ENCODE measurements at places on chromosomes 2 and 18.

- no peak for DNase-seq
Measured at GRCh38 chr2:240400371-240401161, 34.9 kb upstream of the GPC1 start.

DNA sequence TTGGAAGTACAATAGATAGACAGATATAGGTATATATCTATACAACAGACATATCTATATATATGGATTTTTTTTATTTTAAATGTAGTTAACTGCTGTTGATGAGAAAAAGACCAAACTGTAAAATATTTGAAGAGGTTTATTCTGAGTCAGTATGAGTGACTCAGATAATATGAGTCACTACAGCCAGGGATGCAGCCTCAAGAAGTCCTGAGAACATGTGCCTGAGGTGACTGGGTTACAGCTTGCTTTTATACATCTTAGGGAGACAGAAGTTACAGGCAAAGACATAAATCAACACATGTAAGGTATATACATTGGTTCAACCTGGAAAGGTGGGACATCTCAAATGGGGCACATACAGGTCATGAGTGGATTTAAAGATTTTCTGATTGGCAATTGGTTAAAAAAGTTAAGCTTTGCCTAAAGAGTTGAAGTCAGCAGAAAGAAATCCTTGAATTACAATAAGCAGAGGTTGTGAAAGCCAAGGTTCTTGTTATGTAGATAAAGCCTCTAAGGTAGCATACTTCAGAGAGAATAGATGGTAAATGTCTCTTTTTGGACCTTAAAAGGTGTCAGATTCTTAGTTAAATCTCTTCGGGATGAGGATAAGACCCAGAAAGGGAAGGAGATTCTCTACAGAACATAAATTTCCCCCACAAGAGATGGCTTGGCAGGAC is 149.9 kb downstream of the RBM43 start:
- no peak for DNase-seq

GRCh38 chr2:122378521-122378920 is 623.1 kb downstream of the TSN start:
- DNase-seq = no peak

DNA sequence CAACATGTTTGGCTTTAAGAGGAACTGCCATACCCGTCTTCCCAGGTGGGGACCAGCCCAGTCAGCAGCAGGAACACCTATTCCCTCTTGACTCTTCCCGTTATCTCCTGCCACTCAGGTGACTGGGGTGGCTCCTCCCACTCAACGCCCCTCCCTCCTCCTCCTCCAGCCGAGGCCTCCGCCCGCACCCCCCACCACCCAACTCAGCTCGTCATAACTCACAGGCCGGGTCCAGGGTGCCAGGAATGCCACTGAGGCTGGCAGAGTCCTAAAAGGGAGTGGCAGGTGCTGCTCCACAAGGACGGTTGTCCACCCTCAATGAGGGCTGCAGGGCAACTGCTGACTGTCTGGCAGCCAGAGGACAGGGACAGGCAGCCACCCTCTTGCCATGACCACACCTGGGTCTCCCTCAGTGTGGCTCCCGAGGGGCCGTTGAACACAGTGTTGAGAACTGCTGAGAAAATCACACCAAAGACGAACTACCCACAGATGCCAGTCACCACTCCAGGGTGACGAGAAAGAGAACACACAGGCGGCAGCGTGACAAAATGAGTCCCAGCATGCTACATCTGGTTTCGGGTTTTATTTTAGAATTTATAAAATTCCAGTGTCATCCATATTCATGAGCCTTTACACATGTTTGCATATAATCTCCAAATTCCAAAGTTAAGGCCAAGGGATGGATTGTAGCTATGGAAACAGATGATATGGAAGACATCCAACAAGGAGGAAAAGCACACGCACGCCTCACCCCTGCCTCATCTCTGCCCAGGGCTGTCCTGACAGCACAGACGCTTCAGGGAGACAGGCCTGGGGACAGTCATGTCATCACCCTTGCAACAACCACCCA is 38.5 kb downstream of the ANO7 start:
- DNase-seq = no peak

- DNase-seq = no peak
Measured at GRCh38 chr2:168751104-168751740, 51.2 kb upstream of the NOSTRIN start.

DNA sequence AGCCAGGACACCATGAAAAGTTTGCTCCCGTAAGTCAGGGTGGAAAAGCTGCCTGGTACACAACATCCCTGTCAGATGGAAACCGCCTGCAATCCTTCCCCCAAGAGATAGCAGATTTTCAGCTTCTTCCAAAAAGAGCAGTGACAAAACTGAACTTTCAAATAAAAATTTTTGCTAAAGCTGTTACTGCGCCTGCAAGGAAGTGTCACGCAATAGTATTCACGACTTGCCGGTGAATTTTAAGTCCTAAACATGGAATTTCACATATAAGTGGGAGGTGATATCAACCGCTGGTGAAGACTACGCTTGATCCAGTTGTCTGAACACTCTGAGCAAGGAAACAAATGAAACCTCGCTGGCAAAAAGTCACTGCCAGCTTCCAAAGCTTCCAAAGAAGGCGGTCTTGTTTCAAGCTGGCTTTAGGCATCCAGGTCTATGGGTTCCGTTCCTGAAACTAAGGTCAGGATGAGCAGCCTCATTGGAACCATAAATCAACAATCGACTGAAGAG is 2.8 kb downstream of the COL6A3 start:
- DNase-seq = no peak

DNA sequence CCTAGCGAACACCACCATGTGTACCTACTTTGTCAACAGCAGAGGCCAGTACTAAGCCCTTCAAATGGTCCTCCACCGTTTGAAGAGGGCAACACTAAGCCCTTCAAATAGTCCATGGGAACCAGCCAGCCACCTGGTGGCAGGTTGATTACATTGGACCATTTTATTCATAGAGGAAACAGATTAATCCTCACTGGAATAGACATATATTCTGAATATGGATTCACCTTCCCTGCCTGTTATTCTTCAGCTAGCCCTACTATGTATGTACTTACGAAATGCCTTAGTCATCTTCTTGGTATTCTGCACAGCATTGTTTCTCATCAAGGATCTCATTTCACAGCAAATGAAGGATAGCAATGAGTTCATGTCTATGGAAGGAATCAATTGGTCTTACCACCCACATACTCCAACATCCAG is 10.0 kb upstream of the ZNF396 start:
- no peak for DNase-seq

DNA sequence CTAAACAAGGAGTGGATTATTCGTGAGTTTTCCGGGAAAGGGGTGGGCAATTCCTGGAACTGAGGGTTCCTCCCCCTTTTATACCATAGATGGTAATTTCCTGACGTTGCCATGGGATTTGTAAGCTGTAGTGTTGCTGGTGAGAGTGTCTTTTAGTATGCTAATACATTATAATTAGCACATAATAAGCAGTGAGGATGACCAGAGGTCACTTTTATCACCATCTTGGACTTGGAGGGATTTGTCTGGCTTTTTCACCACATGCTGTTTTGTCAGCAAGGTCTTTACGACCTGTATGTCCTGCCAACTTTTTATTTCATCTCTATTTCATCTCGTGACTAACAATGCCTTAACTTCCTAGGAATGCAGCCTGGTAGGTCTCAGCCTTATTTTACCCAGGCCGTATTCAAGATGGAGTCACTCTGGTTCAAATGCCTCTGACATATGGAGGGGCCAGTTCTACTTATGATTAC is 124.8 kb upstream of the B3GNT2 start:
- DNase-seq = no peak

GRCh38 chr2:128598862-128599441 is 280.3 kb upstream of the HS6ST1 start:
- no peak for DNase-seq

DNA sequence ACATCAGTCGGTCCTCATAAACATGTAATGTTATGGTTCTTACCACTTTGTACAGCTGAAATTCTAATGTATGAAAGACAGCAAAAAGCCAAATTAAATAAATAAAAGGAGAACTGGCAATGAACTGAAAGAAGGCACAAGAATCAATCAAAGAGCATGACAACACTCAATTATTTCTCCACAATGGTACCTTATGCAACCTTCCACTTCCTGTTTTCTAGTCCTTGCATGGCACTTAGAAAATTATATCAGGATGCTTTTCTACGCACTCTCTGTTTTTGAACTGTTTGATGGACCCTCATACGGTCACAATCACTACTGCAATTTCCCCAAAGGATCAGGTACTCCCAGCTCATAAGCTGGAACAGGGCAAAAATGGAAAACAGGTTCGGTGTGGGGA is 81.6 kb downstream of the EPB41L3 start:
- DNase-seq = no peak
